DMS153 (cell line): ENCODE measurements at places on chromosomes 2 and 18.

GRCh38 chr2:140657657-140658056 is 1473.2 kb downstream of the LRP1B start:
- no peak for DNase-seq

- no peak for DNase-seq
These were observed 5.2 kb upstream of the PRLH start for GRCh38 chr2:237561221-237561620.

- no peak for DNase-seq
These were observed 673.2 kb downstream of the TMEM182 start for GRCh38 chr2:103435010-103435409.

- no peak for DNase-seq
These were observed 33.4 kb downstream of the MYCN start for GRCh38 chr2:15973481-15974401.

DNA sequence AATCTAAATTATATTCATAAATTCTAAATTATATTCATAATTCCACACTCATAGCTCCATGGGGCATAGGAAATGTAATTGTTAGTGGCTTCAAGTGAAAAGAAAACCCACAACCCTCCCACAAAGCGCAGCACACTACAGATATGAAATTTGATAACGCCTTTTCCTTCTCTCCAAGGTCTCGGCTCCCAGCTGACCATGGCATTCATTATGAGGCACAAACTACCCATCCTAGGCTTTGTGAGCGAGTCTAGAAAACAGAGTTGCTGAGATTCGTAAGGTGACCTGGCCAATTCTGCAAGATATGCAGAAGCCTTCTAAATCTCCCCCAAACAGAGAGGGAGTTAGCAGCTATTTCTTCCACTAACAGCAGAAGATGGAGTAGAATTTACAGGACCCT is 5.4 kb downstream of the NPPC start:
- no peak for DNase-seq

GRCh38 chr2:168687314-168687713 is 115.1 kb upstream of the NOSTRIN start:
- DNase-seq = peak; percentile 17

DNA sequence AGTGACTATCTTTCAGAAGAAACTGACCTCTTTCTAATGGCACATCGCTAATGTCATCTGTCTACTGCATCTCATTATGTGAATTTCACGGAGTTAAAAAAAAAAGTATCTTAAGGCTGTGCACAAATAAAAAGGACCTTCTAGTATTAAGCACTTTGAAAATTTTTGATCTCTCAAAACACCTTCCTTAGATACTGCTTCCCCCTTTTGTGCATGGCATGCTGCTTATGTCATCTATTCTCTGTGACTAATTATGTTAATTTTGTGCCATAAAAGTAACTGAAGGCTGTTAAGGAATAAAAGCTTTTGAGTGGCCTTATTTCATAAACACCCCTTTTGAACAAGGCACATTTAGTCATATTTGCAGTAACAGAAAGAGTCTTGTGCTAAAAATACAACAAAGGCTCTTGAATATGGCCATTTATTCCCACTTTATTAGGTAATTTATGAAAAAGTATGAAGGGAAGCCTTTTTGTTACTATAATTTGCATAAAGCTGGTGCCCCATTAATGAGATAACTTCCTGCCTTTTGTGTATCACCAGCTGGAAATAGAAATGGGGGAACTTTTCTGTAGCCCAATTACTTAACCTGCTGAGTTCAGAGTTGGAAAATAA is 1412.0 kb upstream of the ZEB2 start:
- DNase-seq = peak; percentile 84

DNA sequence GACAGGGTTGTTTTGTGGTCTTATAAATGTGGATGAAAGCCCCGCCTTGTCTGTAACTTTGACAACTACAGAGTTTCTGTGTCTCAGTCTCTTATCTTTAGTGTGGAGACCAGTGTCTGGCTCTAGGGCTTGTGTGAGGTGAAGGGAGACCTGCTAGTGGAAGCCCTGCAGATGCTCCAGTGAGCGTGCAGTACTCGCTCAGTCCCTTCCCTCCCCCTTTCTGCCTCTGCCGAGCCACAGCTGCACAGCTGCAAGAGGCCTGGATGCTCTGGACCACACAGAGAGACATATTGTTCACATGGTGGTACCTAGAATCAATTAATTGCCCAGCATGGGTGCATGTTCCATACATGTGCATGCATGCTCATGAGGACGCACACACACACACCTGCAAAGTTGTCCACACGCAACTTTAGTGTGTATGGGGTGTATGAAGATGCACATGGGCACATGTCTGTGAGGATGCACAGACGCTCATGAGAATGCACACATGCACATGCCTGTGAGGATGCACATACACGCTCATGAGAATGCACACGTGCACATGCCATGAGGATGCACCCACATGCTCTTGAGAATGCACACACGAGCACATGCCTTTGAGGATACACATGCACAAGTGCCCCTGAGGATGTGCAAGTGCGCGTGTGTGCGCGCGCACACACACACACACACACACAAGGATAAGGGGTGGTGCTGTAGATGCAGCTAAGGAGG is 282.1 kb upstream of the HS6ST1 start:
- DNase-seq = no peak

DNA sequence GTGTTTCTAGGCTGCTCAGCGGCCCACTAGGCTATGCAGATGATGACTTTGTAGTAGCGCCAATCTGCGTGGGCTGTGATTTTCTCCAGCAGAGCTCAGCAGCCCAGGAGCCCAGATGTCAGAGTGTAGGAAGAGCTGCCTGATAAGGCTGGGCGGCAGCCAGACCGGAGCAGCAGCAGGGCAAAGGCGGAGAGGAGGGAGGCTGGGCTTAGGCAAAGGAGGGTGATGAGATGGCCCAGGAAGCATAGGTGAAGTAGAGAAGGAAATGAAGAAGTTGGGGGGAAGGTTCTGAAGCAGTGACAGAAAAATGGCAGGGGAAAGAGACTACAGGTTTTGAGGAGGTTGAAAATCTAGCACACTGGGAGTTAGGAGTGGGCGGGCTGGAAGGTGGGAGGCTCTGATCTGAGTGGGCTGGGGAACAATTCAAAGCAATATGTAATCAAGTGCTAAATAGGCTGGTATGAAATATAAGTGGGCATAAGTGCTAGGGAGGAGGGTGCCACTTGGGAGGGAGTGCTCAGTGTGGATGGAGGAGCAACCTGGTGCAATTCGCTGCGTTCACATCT is 50.6 kb upstream of the STPG4 start:
- no peak for DNase-seq

DNA sequence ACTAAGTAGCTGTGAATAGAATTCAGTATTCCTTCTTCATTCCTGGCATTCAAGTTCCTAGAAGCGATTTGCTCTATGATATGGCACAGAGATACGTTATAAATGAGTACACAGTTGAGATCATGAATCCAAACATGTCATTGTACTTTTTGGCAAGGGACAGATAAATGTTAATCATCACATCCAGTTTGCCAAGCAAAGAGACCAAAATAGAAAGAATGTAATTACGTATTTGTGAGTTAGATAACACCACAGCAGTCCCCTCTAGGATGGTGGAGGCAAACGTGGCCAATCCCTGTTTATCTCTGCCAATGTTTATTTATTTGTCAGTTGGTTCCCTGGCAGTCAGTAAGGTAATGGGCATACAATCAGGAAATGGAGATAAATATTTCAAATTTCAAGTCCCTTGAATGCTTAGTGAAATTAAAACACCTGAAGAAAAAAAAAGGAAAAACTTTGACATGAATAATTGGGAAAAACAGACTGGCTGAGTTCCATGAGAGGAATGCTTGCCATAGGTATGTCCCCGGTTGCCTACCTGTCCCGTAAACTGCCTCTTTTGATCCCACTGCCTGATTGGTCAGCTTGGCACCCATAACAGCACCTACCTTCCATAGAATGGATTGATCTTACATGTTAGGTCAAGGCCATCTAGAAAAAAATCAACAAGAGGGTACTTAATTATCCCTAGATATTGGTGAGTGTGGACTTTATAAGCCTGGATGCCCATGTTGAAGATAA is 451.1 kb upstream of the NETO1 start:
- DNase-seq = no peak

DNA sequence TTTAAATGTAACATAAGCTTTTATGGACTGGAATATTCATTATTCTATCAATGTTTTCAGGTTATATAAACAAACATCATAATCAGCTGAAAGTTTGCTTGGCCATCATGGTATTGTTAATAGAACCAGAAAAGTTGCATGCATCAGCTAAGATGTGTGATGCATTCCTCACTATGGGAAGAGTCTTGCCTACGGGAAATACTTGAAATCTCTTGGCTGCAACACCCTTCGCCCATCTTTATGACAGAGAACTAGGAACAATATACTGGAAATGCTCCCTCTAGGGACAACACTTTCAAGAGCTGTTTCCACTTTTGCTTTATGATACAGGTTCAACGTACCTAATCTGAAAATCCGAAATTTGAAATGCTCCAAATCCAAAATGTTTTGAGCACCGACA is 1390.8 kb downstream of the DPP10 start:
- no peak for DNase-seq

GRCh38 chr2:227450926-227451654 is 20.9 kb upstream of the AGFG1 start:
- no peak for DNase-seq

- peak; percentile 31 for DNase-seq
These were observed 21.7 kb upstream of the LRRTM1 start for GRCh38 chr2:80326214-80326613.

DNA sequence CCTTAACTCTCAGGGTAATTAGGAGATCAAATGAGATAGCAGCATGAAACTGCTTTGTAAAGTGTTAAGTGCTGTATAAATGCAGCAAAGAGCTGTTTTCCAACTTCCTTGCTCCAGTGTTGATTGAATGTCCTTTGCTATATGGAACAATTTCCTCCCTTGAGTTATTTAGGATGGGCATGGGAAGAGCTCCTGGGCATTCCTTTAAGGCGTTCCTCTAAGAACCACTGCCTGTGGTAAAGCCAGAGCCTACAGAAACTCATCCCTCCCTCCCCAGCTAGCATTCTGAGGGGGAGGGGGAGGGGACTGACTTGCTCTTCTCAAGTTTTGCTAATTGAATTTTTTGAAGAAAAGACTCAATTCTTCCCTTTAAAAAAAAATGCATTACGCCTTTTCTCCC is 1.4 kb downstream of the AKAIN1 start:
- no peak for DNase-seq

DNA sequence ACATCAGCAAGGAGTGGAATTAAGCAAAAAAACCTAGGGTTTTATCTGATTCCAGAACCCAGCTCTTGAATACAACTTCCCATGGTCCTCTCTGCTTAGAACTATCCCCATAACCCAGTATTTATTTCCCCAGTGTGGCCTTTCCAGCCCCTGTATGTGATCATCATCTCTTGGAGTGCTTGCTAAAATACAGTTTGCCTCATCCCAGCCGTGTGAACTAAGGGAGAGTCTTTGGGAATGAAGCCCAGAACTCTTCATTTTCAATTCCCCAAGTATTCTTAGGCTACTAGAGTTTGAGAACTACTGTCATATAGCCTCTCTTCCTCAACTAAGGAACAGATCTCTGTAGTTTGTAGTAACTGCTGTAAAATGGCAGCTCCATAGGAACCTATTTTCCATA is 173.1 kb downstream of the LCLAT1 start:
- DNase-seq = no peak

- DNase-seq = peak; percentile 60
These were observed 21.2 kb downstream of the GRB14 start for GRCh38 chr2:164599954-164600589.

DNA sequence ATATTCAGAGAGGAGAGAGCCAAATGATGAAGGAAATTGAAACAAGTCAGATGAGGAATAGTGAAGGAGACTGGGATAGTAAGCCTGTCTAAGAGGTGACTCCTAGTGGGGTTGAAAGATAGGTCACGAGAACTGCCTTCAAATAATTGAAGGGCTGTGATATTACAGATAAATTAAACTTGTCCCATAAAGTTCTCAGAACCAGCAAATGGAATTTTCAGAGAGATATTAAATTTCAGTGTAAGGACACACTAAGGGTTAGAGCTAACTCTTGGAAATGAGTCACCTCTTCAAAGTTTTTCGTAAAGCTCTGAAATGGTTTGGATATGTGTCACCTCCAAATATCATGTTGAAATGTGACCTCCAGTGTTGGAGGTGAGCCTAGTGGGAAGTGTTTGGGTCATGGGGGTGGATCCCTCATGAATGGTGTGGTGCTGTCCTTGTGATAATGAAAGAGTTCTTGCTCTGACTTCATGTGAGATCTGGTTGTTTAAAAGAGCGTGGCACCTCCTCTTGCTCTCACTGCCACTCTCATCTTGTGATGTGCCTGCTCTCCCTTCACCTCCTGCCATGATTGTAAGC is 87.3 kb downstream of the BABAM2 start:
- no peak for DNase-seq

DNA sequence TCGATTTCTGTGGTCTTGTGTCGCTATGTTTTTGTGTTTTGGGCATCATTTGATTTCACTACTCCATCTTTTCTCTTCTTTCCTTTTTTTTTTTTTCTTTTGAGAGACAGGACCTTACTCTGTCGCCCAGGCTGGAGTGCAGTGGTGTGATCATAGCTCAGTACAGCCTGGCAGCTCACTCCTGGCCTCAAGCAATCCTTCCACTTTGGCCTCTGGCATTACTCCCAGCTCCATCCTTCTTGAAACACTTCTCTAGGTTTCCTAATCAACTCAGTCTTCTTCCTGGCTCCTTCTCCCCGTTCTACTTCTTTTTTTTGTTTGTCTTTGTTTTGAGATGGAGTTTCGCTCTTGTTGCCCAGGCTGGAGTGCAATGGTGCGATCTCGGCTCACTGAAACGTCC is 26.5 kb downstream of the TCF23 start:
- DNase-seq = no peak

DNA sequence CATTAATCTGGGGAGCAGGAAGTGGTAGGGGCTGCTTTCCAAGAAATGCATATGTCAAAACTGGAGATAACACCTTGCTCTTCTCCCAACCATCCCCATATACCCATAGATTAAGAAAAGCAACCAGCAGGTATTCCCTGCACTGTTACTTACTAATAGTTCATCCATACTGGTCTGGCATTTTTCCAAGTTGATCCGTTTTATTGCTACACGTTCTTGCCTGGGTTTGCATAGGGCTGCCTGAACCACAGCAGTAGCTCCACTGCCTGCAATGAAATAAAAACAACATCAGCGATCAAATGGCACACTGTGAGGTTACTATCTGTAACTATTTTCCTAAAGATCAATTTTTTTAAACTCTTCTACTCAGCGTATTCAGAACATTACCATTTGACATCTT is 65.6 kb downstream of the STK39 start:
- DNase-seq = peak; percentile 76

- DNase-seq = no peak
These were observed 334.9 kb downstream of the CYP26B1 start for GRCh38 chr2:71812736-71813135.

DNA sequence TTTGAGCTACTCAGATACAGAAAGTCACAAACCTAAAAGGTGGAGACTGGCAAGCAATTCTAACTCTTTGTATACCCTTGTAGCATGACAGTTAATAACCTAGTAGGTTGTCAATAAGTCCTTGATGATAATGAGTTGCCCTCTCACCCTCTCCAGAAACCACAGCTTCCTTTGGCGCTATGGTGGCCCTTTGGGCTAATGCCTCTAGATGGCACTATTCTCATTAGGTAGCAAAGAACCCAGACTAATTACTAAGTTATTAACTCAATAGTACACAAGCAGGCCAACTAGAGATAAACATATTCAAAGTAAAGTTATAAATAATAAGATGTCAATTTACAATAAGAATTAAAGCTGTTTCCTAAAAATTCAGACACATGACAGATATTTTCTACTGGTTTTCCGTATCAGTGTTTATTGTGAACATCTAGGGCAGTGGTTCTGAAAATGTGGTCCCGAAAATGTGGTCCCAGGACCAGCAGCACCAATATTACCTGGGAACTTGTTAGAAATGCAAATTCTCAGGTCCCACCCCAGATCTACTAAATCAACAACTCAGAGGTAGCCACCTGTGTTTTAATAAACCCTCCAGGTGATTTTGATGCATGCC is 41.1 kb downstream of the LDAH start:
- peak; percentile 0 for DNase-seq
